ENCODE measurements at places on chromosomes 5 and 9. TPM values are rescaled to one million over a fixed set of nuclear protein-coding genes. Genes with fewer than 3 reads are reported as not detected.

Gene OR1L6
- not detected for polyA plus RNA-seq

Gene FOXD4L6
- not detected for polyA plus RNA-seq

- DNase-seq: no peak
Measured at GRCh38 chr9:114335745-114336144, 6.1 kb downstream of the ORM2 start.

GRCh38 chr5:134511796-134512660 lies 13.4 kb upstream of the JADE2 start:
- DNase-seq: no peak

- DNase-seq: no peak
Measured at GRCh38 chr9:120161776-120162175, 418.2 kb downstream of the CDK5RAP2 start.

Measured in renal cortex interstitium (tissue), 15 donors.